ENCODE measurements at places on chromosomes 7 and 10.
A peak's percentile ranks its signal among the peaks of the same experiment; 100 is the strongest.

DNA sequence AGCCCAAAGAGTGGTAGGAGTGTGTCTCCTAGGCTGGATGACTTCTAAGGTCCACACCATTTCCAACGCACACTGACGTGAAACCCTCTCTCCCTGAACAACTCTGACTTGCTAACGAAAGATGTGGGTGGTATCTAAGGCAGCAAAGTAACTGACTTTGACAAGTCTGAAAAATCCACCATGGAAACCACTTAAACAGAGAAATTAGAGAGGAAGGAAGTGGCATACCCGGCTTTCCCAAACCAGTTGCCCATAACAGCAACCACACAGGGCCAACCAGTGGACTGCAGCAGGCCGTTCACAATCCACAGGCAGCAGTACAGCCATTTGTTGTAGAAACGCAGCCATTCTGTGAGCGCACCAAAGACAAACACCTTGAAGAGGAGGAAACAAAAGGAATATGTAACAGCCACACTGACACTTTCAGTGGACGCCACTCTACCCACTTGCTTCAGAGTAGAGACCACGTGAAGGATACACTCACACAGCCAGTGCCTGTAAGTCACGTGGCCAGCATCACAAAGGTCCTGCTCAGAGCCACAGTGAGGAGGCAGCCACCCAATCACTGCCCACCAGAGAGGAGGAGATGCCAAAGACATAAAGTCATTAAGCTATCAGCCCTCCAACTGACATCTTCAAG, 39.8 kb downstream of the SLC37A3 start:
- no peak for DNase-seq

DNA sequence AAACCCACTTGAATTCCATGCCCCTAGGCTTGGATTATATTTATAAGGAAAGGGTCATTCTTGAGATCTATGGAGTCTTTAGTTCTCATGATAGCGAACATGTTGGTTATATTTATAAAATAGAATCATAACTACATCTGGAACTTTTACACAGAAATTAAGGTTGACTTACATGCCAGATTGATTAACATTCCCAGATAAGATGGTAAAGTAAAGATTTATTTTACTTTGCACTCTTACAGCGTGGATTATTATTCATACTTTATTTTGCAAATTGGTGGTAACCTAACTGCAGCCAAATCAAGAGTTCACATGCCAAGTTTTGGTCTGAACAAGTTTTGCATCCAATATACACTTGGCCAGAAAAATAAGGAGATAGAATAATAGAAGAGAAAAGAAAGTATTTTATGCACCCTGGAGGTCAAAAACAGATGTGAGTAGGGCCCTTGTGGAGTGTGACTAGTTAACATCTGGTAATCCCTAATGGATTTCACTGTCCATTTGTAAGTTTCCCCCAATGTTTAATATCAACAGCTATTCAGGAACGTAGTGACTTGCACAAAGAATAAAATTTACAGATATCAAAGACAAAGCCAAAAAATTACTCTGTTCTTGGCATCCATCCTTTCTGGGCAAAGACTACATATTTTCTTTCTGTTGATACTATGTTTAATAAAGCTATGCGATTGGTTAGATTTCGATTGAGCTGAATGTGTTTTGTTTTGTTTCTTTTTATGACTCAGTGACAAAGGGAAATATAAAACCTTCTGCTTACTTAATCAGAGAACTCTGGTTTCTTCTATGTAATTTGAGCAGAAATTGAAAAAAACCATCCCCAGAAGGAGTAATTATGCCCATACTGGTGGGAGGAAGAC, 10.1 kb upstream of the TMEM26 start:
- DNase-seq: peak; percentile 35

DNA sequence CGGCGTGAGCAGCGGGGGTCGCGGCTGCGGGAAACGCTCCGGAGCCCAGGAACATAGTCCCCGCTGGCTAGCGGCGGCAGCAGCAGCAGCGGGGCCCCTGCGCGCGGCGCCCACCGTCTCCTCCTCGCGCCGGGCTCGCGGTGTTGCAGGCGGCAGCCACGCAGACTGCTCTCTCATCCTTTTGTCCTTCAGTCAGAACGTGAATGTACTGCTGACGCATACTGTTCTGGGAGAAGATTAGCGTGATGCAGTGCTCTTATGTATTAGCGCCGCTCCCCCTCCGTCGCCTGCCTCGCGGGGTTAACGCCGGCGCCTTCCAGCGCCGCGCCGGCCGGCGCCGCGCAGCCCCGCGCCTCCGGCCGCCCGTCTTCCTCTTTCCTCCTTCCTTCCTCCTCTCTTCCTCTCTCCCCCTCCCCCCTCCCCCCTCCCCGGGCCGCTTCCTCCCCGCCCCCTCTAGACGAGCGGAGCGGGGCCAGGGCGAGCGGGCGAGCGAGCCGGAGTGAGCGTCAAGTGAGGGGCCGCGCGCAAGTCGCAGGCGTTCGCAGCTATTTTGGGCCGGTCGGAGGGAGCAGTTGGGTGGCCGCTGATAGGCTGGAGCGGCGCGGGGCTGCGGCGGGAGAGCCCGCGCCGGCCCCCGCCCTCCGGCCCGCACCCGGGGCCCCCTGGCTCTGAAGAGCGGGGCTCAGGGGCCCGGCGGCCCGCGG, 816 bp upstream of the LRRC4 start:
- DNase-seq: peak; percentile 85

DNA sequence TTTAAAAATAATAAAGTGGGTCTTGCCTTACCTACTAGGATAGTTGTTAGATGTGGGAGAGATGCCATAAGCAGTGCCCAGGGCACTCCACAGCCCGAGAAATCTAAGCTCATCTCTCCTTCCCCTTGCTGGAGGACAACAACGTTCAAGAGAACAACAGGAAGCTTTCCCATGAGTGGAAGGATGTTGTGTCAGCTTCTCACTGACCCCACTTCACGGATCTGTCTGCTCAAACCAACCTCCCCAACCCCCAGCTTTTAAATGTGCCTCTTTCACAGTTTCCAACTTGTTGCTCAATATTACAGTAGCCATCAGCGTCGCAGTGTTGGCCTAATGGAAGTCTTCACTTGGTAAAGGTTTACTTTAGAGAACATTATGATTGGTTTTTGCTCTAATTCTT, 72.1 kb downstream of the PTPRE start:
- no peak for DNase-seq

GRCh38 chr7:141220263-141220880, 146.5 kb downstream of the TMEM178B start:
- no peak for DNase-seq

DNA sequence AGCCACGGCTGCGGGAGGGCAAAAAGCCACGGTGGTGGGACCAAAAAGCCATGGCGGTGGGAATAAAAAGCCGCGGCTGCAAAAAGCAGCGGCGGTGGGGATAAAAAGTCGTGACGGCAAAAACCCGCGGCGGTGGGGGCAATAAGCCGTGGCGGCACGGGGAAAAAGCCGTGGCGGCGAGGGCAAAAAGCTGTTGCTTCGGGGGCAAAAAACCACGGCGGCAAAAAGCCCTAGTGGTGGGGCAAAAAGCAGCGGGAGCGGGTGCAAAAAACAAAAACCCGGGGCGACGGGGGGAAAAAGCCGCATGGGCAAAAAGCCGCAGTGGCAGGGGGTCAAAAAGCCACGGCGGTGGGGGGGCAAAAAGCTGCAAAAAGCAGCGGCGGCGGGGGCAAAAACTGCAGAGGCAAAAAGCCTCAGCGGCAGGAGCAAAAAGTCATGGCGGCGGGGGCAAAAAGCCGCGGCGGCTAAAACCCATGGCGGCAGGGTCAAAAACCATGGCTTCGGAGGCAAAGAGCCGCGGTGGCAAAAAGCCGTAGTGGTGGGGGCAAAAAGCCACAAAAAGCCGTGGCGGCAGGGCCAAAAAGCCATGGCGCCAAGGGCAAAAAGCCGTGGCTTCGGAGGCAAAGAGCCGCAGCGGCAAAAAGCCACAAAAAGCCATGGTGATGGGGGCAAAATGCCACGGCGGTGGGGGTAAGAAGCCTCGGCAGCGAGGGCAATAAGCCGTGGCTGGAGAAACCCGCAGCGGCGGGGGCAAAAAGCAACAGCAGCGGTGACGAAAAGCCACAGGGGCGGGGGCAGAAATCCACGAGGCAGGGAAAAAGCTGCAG, 525.8 kb downstream of the ZNF33B start:
- no peak for DNase-seq

DNA sequence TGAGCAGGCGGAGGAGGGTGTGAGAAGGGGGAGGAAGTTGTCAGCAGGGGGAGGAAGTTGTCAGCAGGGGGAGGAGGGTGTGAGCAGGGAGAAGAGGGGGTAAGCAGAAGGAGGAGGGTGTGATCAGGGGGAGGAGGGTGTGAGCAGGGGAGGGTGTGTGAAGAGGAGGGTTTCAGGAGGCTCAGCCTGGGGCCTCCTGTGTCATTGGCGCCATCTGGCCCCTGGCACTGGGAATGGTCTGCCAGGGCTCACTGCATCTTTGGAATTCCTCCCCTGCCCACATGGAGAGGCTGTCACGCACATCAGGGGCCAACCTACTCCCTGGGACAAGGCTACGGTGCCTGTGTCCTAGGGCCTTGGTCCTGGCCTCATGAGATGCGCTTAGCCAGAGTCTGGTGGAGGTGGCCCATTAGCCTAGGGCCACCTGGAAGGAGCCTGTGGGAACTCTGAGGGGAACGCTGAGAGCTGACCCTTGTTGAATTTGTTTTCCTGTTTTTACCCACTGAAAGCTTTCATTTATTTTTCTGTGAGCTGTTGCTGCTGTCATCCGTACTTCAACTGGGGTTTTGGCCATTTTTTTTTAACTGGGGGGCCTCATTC, 18.0 kb downstream of the CAMK2B start:
- no peak for DNase-seq

GRCh38 chr7:133931053-133931452, 196.1 kb upstream of the LRGUK start:
- DNase-seq: no peak
